Activated naive CD8-positive, alpha-beta T cell treated with anti-CD3 and anti-CD28 coated beads, Interleukin-2, amount 10 ng/mL, durations not matched to agents 7 days and 5 days (primary cell): ENCODE measurements at places on chromosomes 5 and 9. TPM values are rescaled to one million over a fixed set of nuclear protein-coding genes. Genes with fewer than 3 reads are reported as not detected.

DNA sequence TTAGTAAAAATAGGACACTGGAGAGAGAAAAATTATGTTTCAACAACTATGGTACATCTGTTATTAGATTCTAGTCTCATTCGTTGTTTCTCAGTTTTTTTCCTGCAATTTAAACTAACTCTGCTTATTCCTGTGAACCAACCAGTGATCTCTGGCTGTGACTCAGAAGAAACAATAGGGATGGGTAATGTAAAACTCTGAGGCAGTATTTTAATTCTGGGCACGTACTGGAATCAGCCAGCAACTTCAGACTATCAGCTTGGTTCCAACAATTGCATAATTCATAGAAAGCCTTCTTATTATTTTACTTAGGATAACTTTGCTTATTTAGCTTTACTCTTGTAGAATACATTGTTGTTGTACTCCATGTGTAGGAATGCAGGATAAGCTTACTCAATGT is 28.8 kb downstream of the MLLT3 start:
- DNase-seq, result no peak

DNA sequence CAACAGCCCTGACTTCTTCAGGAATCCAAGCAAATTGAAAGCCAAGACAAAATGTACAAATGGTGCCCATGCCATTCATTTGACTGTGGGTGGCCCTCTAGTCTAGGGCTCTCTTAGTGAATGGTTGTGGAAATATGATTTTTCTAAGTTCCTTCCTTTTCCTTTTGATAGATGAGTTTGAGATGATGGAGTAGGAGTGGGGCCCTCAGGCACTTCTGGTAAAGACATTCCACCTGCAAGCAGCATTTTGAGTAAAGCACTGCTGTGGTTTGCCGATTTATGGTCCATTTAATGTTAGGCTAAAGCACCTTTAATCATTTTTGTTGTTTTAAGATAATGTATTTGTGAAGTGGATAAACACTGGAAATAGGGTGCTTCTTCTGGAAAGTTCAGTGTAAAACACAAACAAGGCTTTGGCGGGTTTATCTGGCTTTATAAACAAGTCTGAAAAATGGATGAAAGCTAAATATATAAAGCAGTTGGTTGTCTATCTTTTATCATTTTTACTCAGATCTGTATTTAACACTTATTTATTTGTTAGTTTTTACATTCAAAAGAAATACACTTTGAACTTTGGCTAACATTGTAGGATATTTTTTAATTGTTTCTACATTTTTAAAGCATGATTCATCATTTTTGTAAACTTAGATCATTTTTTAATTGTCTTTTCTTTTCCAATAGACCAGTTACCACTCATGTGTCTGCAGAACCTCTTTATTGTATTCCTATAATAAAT is 213.5 kb downstream of the PJA2 start:
- no peak for DNase-seq

- no peak for DNase-seq
These were observed 11.6 kb downstream of the C5orf24 start for GRCh38 chr5:134857401-134857800.

DNA sequence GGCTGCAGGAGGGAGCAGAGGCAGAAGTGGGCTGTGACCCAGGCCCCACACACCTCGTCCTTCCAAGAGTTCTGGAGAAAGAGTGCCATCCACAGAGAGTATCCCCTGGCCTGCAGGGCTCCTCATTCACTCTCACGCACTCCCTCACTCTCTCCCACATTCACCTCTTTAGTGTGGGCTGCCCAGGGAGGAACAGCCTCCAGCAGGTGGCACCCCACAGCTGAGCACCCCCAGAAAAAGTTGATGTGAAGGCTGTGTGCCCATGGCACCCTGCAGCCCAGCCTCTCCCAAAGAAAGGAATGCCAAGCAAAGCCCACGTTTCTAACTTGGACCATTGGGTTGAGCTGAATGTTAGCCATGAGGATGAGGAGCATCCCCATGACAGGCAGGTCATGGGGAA is 4.5 kb upstream of the SHC3 start:
- no peak for DNase-seq

DNA sequence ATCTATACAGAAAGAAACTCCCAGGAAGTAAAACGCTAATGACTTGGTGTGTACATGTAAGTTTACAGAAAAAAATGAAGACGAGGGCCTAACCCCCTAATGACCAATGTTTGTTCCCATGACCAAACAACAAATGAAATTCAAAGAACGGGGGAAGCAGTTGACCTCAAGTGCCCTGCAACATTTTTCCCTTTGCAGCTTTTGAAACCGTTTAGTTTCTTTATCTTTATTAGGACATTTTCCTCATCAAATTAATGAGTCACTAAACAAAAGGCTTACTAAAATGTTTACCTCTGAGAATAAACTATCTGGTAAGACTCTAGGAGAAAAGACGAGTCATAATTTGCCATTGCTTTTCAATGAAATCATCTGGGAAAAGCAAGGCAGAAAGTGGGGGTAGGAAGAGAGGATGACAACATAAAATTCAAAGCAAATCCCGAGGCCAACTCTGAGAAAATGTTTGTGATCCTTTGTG is 57.4 kb downstream of the LHFPL2 start:
- DNase-seq, result no peak

- no peak for DNase-seq
These were observed 381.5 kb upstream of the MPDZ start for GRCh38 chr9:13661014-13661413.

GCNT4 gene
- 6.0 TPM for total RNA-seq

- DNase-seq, result no peak
These were observed 11.9 kb upstream of the OR13C8 start for GRCh38 chr9:104556830-104557634.

- DNase-seq, result no peak
These were observed 148.7 kb upstream of the ERCC6L2 start for GRCh38 chr9:95726756-95727155.

DNA sequence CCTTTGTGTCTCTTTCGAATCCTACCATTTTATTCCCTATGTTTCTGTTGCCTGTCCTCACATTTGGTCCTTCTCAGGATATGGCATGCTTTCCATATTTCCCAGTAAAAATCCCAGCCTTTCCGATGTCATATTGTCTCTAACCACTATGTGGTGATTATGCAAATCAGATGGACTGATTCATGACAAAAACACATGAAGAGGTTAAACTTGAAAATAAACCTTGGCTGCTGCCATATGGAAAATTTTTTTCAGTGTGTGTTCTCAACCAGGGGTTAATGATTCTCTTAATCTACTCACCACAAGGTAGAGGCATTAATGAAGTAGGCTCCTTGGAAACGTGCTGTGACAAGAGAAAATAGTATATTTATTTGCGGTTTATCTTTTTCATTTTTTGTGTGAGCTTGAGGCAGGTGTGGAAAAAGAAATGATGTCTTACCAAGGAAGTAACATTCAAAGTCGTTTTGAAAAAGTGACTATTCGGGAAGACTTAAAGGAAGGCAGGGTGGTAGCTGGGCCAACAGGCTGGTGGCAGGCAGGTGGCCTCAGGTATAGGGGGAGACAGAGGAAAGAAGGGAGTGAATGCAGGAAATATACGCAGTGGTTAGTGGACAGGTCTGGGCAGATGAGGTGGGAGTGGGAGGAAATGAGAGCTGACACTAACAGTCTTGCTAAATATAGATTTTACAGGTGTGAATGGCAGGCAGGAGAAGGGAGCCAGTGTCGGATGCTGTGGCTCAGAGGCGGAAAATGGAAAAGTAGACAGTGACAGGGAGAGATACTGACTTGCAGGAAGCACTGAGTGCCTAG is 46.2 kb downstream of the DMRT2 start:
- no peak for DNase-seq

GDNF gene
- not detected for total RNA-seq

GRCh38 chr9:132238992-132239391 is 77.1 kb downstream of the NTNG2 start:
- no peak for DNase-seq

DNA sequence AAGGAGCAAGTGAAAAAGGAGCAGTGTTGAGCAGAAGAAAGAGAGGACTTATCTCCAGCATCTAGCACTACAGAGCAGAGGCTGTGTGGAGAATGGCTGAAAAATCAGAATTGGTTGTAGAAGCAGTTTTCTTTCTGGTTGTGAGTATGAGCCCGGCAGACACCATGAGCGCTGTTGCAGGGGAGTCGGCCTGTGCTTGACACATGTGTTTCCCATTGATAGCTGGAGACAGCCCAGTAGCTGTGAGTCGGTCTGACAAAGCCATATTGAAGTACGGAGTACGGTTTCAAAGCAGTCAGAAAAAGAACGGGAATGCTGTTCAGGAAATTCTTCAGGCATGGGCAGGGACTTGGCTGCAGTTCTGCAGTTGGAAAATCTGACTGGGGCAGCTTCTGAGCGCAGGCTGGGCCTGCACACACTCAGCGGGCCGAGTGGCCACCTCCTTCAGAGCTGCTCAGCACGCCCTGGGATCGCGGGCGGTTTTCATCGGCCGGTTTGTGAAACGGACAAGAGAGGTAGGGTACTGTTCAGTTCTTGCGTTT is at the start of gene SGCD:
TSS of gene SGCD (plus strand) at position 447 of the 542 bp plus-strand sequence.
- no peak for DNase-seq

- no peak for DNase-seq
These were observed 10.6 kb downstream of the UNC5A start for GRCh38 chr5:176820937-176821336.

DNA sequence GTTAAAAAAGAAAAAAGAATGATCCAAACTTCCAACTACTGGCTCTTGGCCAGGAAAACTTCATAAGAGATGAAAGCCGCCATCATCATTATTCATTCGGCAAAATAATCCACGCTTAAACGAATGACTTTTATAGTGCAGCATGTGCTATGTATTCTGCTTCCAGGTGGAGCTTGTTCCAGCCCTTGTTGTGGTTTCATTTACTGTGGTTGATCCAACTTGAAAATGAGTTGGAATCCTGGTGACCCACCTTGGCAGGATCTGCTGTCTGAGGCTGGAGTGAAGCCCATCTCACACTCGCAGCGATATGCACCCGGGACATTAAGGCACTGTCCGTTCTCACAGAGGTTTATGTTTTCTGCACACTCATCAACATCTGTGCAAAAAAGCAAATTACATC is 209.6 kb downstream of the FBN2 start:
- DNase-seq, result no peak

SAXO1 gene
- total RNA-seq, result 0.43 TPM
